Sigmoid colon (tissue), 7 donors: ENCODE measurements at places on chromosomes 2 and 18. TPM values are rescaled to one million over a fixed set of nuclear protein-coding genes. Genes with fewer than 3 reads are reported as not detected.

Gene GALM
- 20.2 TPM for total RNA-seq

Gene KIAA1328
- total RNA-seq, result 12.5 TPM

Gene PLCL1
- 13.6 TPM for total RNA-seq

Gene REEP1
- 98.0 TPM for total RNA-seq

Gene FSIP2
- total RNA-seq, result 0.82 TPM

Gene TEX51
- total RNA-seq, result not detected

Gene DES
- 30,562 TPM for total RNA-seq

Gene NGEF
- total RNA-seq, result 0.36 TPM

Gene SAG
- not detected for total RNA-seq

Gene TTN
- total RNA-seq, result 20.2 TPM

Gene FAP
- 20.0 TPM for total RNA-seq

Gene COLEC11
- total RNA-seq, result 8.2 TPM

Gene NOSTRIN
- total RNA-seq, result 12.5 TPM

Gene LTBP1
- total RNA-seq, result 102 TPM

Gene MOGAT1
- not detected for total RNA-seq

Gene CPLX4
- total RNA-seq, result not detected

Gene AMER3
- total RNA-seq, result 0.33 TPM

Gene GALNT13
- 0.82 TPM for total RNA-seq

Gene ACTR1B
- 85.3 TPM for total RNA-seq

Gene FAM228A
- 3.6 TPM for total RNA-seq

Gene PLA2R1
- 3.9 TPM for total RNA-seq

Gene BCS1L
- 42.5 TPM for total RNA-seq

Gene LHCGR
- total RNA-seq, result not detected

Gene DNPEP
- 49.4 TPM for total RNA-seq

Gene KCTD18
- total RNA-seq, result 26.8 TPM

Gene WDFY1
- total RNA-seq, result 24.3 TPM

Gene PRADC1
- total RNA-seq, result 34.9 TPM

Gene DNAJC5G
- 1.7 TPM for total RNA-seq

Gene C2orf80
- total RNA-seq, result not detected

Gene FBXO36
- total RNA-seq, result 3.0 TPM

Gene CRYGD
- total RNA-seq, result not detected

Gene CLEC4F
- not detected for total RNA-seq

Gene NT5DC4
- not detected for total RNA-seq
